ENCODE measurements at places on chromosomes 16 and 17.

DNA sequence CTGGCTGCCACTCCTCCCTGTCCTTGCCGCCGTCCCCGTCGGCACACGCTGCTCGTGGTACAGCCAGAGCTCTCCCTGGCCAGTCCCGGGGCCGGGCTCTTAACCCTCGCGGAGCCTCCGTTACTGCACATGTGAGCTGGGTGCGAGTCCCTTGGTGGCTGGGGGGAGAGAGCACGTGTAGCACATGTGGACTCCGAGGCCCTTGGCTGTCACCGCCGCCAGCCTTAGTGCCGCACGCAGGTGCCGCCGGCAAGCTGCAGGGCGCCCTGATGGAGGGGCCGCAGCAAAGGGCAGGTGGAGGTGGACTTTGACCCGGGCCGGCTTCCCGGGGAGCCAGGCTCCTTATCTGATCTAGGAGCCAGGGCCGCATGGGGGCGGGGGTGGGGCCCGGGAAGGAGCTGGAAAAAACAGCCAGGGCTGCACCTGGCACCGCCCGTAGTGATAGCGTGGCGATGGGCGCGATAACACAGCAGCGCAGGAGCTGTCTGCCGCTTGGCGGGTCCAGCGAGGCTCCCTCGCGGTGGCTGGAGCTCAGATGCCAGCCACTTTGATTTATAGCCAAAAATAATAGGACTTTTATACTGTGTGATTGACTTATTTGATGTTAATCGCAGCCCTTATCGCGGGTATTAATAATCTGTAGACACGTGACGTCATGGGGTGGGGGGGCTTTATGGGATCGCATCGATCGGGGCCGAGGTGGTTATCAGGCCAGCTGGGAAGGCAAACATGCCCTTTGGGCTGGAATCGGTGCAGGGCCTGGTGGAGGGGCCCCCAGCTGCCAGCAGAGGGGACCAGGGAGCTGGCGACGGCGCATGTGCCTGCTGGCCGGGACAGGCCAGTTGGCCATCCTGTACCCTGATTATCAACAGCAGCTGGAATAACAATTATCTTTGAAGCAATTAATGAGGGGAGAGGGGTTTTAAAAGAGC, 35.1 kb downstream of the ZFPM1 start:
- DNase-seq: no peak

- DNase-seq: no peak
These were observed 36.5 kb downstream of the IRF8 start for GRCh38 chr16:85935391-85935973.

- DNase-seq: no peak
These were observed 9.1 kb downstream of the IGFBP4 start for GRCh38 chr17:40452216-40452787.

DNA sequence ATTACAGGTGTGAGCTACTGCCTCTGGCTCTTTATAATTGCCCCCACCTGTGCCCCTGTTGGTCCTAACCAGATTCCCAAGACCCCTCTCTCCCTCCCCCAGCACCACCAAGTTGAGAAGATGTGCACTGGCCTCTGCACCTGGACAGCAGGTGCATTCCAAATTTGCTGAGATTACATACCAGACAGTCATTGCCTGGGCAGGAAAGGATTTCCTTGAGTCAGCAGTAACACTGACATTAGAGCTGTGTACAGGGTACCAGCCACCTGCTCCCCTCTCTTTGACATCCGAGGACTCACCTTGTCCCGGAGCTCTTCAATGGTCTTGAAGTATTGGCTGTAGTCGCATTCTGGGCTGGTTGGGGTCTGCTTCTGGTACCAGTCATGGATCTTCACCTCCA, 659 bp downstream of the KRT15 start:
- no peak for DNase-seq

DNA sequence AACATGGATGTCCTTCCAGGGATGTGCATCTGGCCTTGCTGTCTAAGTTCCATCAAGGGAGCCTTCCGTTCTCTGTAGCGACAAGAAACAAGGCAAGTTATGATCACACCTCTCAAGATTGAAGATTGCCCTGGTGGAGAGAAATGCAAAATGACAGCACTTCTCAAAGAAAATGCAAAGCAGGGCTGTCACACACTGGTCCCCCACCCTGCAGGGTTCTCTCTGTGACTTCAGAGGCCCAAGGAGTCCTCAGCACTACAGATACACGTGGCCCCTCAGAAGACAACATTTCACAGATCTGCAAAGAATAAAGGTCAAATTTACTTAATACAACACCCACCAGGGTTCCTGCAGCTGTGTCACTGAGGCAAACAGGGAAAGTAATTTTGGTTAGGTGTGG, 60.7 kb upstream of the TEX2 start:
- no peak for DNase-seq

DNA sequence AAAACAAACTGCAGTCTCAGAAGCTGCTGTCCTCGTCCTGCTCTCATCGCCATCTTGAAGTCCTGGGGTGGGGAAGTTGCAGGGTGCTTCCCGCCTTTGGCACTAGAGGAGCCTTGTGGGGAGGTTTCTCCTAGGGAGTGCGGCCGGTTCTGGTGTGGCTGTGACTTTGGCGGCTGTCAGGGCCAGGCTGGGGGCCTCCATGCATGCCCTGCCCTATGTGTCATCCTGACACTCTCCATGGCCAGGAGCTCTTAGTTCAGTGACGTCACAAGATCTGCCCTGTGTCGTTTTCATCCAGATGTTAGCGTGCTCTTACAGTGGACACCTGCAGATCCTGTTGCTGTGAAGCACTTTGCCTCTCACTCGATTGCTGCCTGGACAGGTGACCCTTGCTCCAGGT, 49.6 kb downstream of the PLD6 start:
- DNase-seq: peak; percentile 16

DNA sequence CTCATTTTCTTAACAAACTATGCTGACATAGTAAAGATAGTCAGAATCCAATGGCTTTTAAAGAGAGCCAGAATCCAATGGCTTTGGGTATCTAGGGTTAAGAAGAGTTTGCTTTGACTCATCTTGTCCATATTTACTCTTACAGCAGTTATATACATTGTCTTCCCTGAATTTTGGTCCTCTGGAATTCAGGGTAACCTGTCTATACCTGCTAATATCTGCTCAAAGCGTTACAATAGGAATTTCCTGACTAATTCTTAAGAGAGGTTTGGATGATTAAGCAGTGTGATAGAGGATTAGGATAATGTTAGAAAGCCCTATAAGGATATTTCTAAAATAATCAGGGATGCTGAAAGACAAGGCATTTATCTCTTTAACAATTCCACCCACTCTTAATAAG, 2.0 kb upstream of the CDH8 start:
- DNase-seq: no peak
